ENCODE measurements at places on chromosomes 7 and 10.

DNA sequence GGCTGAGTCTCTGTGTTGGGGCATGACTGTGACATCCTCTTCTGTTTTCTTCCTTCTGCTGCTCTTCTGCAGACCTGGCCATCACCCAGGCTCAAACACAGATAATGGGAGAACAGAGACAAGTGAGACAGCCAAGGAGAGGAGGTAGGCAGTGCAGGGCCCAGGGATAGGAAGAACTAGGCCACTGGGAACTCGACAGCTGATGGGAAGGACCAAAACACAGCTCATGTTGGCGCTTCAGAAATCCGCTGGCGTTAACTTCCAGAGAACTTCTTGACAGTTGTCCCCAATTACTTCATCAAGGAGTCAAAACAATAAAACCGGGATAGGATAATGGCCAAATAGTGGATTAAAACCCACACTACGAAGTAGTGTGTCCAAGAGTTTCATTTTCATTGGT lies 97.0 kb upstream of the PALS2 start:
- DNase-seq = no peak

DNA sequence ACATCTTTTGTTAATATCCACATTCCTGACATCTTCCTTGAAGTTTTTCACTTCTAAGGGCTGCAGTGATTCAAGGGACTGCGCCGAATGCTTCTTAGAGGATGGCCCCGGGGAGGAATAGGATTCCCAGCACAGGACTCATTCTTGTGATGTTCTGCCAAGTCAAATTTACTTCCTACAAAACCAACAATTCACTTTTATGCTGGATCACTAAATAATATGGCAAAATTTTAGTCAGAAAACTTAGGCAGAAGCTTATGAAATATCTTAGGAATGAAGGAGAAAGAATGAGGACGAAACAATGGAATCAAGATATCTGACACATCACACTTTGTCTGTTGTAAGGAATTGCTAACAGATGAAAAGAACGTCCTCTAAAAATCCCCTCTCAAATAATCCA lies 151.5 kb downstream of the JAZF1 start:
- no peak for DNase-seq

GRCh38 chr10:86267286-86268195 lies 99.1 kb downstream of the GRID1 start:
- no peak for DNase-seq

- no peak for DNase-seq
Measured at GRCh38 chr10:52220947-52221346, 93.1 kb upstream of the DKK1 start.

DNA sequence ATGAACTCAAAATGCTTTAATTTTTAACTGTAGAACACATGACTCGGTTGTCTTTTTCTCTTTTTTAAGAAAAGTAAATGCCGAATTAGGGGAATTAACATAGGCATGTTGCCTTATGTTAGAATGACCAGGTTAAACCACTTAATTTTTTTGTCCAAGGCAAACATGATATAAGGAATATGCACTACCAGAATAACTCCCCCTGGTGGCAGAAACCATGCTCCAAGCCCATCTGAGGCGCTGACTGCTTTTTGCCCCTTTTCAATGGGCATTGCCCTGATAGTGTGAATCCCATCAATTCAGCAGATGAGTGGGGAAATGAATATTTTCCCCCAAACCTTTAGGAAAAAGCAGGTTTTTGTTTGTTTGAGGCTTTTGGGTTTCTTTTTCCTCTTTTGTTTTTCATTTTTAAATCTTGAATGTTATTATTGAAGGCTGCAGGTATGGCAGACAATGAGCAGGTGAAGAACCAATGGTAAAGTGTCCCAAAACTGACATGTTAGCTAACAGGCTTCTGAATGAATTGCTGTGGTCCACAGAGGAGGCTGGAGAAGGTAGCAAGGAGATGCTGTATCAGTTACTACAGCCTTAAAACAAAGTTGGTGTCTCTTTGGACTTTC lies 284.3 kb downstream of the SORCS3 start:
- DNase-seq = no peak
